Left kidney (tissue), 8 donors: ENCODE measurements at places on chromosomes 13 and 19. TPM values are rescaled to one million over a fixed set of nuclear protein-coding genes. Genes with fewer than 3 reads are reported as not detected.

LILRB5 gene
- 1.6 TPM for polyA plus RNA-seq

GRCh38 chr19:44685877-44686276 lies 13.1 kb upstream of the CEACAM16 start:
- no peak for DNase-seq

DNA sequence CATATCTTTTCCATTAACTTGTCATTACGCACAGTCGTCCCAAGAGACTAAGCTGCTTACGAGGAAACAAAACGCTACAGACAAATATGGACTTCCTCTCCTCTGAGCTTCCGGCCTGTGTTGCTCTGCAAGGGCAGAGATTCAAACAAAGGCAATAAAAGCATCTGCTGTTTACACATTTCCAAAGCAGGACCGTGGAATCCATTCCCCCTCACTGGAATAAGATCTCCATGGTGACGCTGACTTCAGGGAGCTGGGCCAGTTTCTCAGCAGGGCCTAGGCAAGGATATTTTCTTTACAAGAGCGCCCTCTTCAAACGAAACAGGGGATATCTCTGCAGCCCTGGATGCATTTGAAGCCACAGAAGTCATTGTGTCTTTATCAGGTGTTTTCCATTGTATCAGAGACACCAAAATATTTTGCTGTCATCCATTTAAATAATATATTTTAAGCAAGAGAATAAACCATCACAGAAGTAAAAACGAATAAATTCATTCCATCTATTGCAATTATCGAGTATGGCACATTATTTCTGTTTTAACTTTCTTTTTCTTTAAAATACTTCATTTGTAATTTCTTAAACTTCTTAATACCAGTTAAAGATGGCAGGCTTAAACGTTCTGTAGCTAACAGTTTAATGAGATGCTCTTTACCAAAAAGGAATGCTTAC lies 177.5 kb downstream of the DCLK1 start:
- DNase-seq, result peak; percentile 89

- no peak for DNase-seq
Observed at GRCh38 chr13:75347925-75348324, 134.0 kb downstream of the TBC1D4 start.

CAPN12 gene
- polyA plus RNA-seq, result 8.0 TPM

GRCh38 chr19:38500450-38500849 lies 67.0 kb downstream of the RYR1 start:
- DNase-seq, result no peak

DNA sequence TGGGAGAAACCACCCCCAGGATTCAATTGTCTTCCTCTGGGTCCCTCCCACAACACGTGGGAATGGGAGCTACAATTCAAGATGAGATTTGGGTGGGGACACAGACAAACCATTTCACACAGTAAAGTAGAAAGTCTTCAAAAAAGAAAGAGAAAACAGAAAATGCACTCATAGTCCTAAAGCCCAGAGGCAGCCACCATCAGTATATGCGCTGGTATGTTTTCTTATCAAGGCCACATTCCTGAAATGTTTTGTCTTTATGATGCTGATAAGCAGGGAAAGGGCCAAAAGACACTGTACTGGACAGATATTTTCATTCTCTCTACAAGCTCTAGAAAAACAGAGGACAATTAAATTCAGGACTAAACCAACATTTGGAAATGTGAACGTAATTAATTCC lies 375.8 kb upstream of the TSHZ3 start:
- no peak for DNase-seq

DNA sequence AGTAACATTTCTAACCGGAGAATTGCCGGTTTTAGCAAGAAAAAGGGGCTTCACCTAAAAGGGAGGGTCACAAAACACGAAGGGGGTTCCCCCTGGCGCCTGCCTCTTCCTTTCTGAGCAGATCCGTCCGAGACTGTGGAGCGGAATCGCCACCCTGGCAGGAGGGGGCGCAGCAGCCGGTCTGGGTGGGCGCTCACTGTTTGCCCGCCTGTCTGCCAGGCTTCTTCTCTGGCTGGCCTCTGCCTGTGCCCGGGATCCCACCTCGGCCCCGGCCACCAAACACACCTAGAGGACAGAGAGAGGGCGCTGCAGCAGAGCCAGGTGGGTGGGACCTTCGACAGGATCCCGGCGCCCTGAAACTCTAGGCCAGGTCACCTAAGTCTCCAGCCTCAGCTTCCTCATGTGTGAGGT lies 15.6 kb downstream of the LSM4 start:
- no peak for DNase-seq

DNA sequence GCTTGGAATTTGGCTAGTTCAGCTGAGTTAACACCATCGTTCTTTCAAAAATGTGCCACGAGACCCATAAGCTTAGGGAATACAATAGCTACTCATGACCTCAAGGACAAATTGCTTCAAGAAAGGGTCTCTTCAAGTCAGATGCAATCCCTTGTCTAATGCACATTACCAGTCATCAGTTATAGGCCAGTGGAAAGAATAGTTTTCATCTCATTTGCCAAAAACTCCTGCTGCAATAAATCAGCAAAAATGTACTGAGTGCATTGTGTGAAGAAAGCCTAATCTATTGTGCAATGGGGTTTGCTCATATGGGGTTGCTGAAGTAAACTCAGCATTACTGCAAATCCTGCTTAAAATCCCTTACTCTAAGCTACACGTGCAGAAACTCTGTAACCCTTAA lies 208.3 kb upstream of the NBEA start:
- DNase-seq, result no peak

- no peak for DNase-seq
Observed at GRCh38 chr13:102694937-102695336, at the start of gene METTL21C. Gene METTL21C, minus strand, starts transcription at chr13:102695044. Its CDS starts 546 bp downstream, at chr13:102694498.

ACOD1 gene
- polyA plus RNA-seq, result not detected

- no peak for DNase-seq
Observed at GRCh38 chr13:33798023-33798422, 19.9 kb upstream of the RFC3 start.

UBL3 gene
- polyA plus RNA-seq, result 39.2 TPM

GRCh38 chr13:55245005-55245644 lies 1895.6 kb upstream of the PRR20A start:
- DNase-seq, result no peak

- no peak for DNase-seq
Observed at GRCh38 chr19:2554856-2555255, 78.9 kb downstream of the GADD45B start.

DNA sequence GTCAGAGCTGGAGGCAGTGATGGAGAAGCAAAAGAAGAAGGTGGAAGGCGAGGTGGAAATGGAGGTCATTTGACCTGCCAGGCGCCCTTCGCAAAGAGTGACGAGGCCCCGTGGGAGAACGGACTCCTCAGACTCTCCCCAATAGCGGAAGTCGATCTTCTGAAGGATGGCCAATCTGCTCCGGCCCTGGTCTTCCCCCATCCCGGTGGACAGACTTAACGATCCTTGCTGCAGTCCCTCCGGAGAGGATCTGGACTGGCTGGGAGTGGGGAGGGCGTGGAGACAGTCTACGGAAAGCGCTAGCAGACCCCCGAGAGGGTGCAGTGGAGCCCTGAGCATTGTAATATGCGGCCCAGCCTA lies 11.9 kb downstream of the EPS8L1 start:
- DNase-seq, result no peak

MAP2K7 gene
- 26.9 TPM for polyA plus RNA-seq

DNA sequence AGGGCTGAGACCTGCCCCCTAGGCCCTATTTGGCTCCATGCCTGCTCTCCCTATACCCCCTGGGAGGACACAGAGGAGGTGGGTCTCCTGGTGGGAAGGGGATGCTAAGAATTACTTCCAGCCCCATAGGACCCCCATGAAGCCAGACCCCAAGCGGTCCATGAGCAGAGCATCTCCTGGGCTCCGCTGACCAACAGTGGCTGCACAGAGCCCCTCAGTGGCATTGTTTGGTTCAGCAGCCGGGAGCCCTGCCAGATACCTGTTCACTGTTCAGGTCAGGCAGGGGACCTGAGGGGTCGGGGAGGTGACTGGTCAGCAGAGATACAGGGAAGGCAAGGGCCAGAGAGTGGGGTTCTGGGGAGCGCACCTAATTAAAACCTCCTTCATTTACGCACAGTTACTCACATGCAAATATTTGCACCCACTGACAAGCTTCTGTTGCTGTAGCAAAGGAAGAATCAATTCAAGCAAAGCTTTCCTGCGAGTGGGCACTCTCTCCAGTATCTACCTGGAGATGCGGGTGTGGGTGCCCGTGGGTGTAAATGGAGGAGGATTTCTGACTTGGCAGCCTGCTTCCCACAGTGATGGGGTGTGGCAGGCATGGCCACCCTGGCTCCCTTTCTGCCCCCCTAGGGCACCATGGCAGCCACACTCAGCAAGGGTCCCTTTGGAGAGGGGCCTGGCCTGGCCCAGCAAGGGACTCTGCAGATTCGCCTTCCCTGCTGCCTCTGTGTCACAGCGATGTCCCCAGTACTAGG lies 83.5 kb downstream of the CHST8 start:
- no peak for DNase-seq

- DNase-seq, result no peak
Observed at GRCh38 chr13:111586291-111586690, 265.8 kb downstream of the TEX29 start.

GRCh38 chr19:35959040-35959967 lies 23.1 kb downstream of the LRFN3 start:
- no peak for DNase-seq

DNA sequence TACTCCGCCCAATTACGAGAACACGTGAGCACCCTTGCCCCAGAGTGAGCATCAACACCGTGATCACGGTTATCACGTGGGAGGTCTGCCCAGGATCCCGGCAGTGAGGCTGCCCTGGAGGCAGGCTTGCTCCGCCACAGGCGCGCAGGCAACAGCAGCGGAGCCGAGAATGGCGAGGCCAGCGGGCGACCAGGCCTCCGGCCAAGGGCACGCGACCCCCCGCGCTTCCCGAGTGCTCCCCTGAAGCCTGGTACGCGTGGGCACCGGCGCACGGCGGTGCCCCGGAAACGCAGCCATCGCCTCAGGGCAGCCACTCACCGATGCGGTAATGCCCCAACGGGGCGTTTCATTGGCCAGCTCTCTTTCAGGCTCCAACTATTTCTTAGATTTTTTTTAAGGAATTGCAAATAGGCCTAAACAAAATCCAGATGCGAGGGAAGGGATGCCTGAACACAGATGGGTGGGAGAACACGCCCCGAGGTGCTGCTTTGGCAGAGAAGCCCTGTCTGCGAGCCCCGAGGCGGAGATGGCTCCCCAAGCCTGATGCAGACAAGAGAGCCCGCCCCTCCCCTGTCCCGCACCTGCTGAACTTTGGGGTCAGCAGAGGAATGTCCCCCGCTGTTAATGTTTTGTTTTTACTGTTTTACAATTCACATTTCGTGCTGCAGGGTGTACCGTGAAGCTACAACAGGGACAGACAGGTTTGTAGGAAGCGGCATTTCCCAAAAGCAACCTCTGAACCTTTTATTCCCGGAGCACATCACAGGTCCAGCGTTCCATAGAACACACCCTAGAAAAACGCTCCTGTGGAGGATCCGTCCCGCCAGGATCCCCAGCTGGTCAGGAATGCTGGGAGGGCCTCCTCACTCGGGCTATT lies 132.7 kb downstream of the ZDHHC20 start:
- DNase-seq, result peak; percentile 39

BEST2 gene
- 0.23 TPM for polyA plus RNA-seq

- DNase-seq, result peak; percentile 50
Observed at GRCh38 chr13:39144941-39145533, 106.8 kb downstream of the NHLRC3 start.

- DNase-seq, result no peak
Observed at GRCh38 chr13:110055089-110055488, 251.9 kb downstream of the COL4A1 start.

GRCh38 chr13:44899967-44900366 lies 89.3 kb downstream of the NUFIP1 start:
- no peak for DNase-seq

GRCh38 chr13:113216254-113217048 lies 7.0 kb downstream of the CUL4A start:
- peak; percentile 17 for DNase-seq

ZNF253 gene
- polyA plus RNA-seq, result 37.6 TPM

GRCh38 chr19:2569596-2570465 lies 93.9 kb downstream of the GADD45B start:
- no peak for DNase-seq

TEX101 gene
- not detected for polyA plus RNA-seq

DNA sequence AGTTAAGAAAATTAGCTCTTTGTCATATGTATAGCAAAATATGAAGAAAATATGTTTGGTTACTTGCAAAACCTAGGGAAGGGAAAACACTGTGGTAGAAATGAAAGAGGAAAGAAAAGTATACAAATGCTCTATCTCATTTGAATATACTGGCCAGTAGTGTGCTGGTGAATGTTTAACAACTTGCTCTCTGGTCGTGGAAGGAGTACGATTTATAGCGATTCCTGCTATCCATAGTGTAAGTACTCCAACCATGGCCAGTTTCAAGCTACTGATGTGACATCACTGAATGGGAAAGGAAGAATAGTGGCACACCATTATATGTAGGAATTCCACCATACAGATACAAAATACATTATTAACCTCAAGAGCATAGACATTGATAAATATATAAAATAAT lies 9.3 kb downstream of the BORA start:
- no peak for DNase-seq

- DNase-seq, result no peak
Observed at GRCh38 chr19:55468054-55468393, 3.5 kb upstream of the C19orf85 start.

- no peak for DNase-seq
Observed at GRCh38 chr19:16367261-16367683, 42.6 kb downstream of the KLF2 start.

POLD1 gene
- polyA plus RNA-seq, result 28.0 TPM

ZNF714 gene
- polyA plus RNA-seq, result 29.9 TPM

DNA sequence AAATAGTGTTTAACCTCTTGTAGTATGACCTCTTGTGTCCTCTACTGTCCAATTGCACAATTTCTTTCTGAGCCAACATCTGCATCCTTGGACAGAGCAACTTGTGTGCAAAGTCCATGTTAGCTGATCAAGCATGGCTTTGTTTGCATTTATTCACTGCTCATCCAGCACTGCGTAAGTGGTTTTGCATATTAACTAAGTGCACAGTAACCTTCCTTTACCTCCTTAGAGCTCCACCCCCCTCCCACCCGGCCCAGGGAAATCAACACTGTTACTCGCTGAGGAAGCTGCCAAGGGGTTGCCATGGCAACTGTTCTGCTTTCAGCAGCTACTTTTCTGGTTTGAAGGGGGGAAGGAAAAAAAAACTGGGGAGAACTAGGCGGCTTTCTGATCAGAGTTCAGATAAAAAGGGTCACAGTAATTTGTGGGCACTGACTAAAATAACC lies 153.5 kb upstream of the KLF12 start:
- DNase-seq, result peak; percentile 92

DNA sequence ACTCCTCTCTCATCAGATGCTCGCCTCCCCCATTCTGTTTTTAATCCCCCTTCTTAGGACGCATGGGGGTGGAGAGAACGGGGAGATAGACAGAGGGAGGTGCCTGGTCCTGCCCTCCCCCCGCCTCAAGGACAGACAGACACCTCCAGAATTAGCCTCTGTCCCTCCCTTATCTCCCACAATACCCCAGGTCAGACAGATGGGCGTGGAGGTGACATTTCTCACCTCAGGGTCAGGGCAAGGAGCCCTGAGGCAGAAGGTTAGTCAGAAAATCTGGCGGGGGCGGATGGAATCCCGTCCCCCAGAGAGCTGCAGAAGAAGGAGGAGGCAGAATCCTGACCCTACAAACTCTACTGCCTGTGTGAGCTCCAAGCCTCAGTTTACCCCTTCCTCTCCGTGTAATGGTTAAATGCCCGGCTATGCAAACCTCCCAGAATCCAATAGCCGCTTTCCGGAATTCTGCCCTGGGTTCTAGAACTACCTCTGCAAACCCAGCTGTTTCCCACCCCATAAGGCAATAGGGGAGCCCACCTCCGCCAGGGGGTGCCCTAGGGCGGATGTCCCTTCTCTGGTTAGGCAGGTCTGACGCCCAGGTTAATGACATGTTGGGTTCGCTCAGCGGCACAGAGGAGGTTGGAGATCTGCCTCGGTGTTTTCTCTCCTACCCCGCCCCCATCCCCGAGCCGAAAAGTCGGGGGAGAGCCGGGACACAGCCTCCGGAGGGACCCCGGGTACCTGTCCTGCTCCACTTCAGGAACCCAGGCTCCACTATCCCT lies 900 bp downstream of the PPP1R13L start:
- no peak for DNase-seq
